Right atrium auricular region (tissue), 2 donors: ENCODE measurements at places on chromosomes 12 and 14. TPM values are rescaled to one million over a fixed set of nuclear protein-coding genes. Genes with fewer than 3 reads are reported as not detected.

PCBP2 gene
- 288 TPM for total RNA-seq

DNA sequence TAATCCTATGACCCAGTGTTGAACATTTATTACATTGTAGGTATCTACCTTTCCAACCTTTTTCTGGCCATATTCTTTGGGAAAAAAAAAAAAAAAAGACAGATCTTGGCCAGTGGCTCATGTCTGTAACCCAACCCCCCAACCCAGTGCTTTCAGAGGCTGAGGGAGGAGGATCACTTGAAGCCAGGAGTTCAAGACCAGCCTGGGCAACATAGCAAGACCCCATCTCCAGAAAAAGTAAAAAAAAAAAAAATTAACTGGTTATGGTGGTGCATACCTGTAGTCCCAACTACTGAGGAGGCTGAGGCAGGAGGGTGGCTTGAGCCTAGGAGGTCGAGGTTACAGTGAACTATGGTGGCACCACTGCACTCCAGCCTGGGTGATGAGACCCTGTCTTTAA lies 58.1 kb downstream of the ACACB start:
- DNase-seq = no peak
- H3K27me3 ChIP-seq = no peaks in the 10 kb centered on the region
- no peak overlapping the region for H3K4me3 ChIP-seq
- peaks cover 92% of the 10 kb centered on the region for H3K36me3 ChIP-seq
- H3K27ac ChIP-seq = no peak overlapping the region

DNA sequence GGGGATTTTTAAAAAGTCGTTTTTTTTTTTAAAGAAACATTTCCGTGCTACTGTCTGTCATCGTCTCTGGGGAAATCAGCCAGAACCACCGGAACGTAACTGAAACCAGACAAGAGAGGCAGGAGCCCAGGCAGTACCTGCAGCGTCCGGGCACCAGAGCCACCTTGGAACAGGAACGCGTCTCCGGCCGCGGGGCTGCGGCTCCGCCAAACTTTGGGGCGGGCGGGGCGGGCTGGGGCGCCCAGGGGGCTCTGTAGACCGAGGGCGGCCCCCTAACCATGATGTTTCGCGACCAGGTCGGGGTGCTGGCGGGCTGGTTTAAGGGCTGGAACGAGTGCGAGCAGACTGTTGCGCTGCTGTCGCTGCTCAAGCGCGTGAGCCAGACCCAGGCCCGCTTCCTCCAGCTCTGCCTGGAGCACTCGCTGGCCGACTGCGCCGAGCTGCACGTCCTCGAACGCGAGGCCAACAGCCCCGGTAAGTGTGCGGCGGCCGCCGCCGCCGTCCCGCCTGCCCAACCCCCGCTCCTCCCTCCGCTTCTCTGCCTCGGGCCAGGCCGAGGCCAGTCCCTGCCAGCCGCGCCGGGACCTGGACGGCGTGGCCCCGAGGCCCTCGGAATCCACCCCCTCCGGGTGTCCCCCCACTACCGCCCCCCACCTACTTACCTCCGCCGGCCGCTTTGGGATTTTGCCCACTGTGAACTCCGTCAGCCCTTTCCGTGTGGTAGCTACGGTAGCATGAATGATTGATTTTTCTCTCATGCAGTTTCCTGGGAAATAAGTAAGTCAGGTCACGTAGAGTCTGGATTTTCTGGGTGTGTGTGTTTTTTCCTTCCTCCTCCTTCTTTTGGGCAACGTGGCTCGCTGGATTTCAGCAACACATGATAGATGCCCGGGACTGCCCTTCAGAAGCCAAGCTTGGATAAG lies 972 bp downstream of the SAMD4A start:
- no peaks in the 10 kb centered on the region for H3K27me3 ChIP-seq
- DNase-seq = no peak
- peak overlapping the region; percentile 72 for H3K4me3 ChIP-seq
- peak overlapping the region; percentile 99 for H3K27ac ChIP-seq

RNASE12 gene
- total RNA-seq = not detected

GRCh38 chr14:28344381-28344780 lies 422.2 kb upstream of the FOXG1 start:
- no peak for DNase-seq
- H3K4me3 ChIP-seq = no peak overlapping the region
- no peaks in the 10 kb centered on the region for H3K27me3 ChIP-seq
- no peaks in the 10 kb centered on the region for H3K4me1 ChIP-seq
- H3K36me3 ChIP-seq = no peaks in the 10 kb centered on the region
- no peak overlapping the region for H3K27ac ChIP-seq

AGAP2 gene
- 4.8 TPM for total RNA-seq

ACOT4 gene
- 0.52 TPM for total RNA-seq

- H3K27me3 ChIP-seq = no peaks in the 10 kb centered on the region
- no peak overlapping the region for H3K4me3 ChIP-seq
- H3K27ac ChIP-seq = no peak overlapping the region
- DNase-seq = no peak
- no peaks in the 10 kb centered on the region for H3K36me3 ChIP-seq
Measured at GRCh38 chr12:120830052-120830940, 73.9 kb downstream of the SPPL3 start.

PZP gene
- total RNA-seq = not detected

DNA sequence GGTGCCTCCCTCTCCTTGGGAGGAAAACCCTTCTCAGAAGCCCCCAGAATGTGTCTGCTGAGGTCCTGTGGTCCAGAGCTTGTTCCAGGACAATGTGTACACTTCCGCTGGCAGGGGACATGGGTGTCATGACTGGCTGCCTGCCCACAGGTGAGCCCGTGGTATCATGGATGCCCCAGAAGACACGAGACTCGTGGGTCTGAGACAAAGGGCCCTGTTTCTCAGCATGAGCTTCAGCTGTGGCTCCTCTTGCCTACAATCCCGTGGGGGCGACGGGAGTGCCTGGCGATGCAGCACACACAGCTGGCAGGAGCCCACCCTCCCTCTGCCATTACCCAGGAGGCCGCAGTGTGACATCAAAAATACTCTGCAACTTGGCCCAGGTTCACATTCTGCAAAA lies 7.0 kb downstream of the TMEM121 start:
- H3K4me3 ChIP-seq = no peak overlapping the region
- no peak overlapping the region for H3K27ac ChIP-seq
- H3K4me1 ChIP-seq = no peaks in the 10 kb centered on the region
- DNase-seq = no peak
- no peaks in the 10 kb centered on the region for H3K36me3 ChIP-seq

INF2 gene
- total RNA-seq = 43.5 TPM

DNA sequence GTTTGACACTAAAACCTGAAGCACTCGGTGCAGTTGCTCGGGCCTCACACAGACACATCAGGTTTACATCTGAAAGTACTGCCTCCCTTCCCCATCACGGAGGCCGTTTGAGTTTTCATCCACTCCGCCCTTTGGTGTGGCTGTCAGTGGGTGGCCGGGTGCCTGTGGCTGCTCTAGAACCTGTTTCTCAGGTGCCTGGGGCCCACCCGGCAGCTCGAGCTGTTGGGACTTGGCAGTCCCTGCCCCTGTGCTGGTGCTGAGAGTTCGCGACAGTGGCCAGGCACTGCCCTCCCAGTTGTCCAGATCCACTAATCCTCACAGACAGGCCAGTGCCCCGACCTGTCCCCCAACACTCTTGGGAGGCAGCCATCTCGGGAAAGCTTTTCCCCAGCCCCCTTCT lies 22.4 kb downstream of the XRCC3 start:
- DNase-seq = no peak
- no peak overlapping the region for H3K27ac ChIP-seq
- H3K36me3 ChIP-seq = peaks cover 39% of the 10 kb centered on the region
- no peak overlapping the region for H3K4me3 ChIP-seq
- no peaks in the 10 kb centered on the region for H3K4me1 ChIP-seq

PTPRB gene
- 26.1 TPM for total RNA-seq

PDZRN4 gene
- total RNA-seq = 1.6 TPM

- no peak overlapping the region for H3K27ac ChIP-seq
- peaks cover 71% of the 10 kb centered on the region for H3K27me3 ChIP-seq
- no peak overlapping the region for H3K4me3 ChIP-seq
- DNase-seq = no peak
- no peaks in the 10 kb centered on the region for H3K4me1 ChIP-seq
Measured at GRCh38 chr14:36524874-36525745, 5.1 kb upstream of the NKX2-1 start.

MSRB3 gene
- total RNA-seq = 108 TPM
